ENCODE measurements at places on chromosomes 6 and 20.

GRCh38 chr6:148422085-148422484 is 79.4 kb downstream of the SASH1 start:
- DNase-seq: no peak

DNA sequence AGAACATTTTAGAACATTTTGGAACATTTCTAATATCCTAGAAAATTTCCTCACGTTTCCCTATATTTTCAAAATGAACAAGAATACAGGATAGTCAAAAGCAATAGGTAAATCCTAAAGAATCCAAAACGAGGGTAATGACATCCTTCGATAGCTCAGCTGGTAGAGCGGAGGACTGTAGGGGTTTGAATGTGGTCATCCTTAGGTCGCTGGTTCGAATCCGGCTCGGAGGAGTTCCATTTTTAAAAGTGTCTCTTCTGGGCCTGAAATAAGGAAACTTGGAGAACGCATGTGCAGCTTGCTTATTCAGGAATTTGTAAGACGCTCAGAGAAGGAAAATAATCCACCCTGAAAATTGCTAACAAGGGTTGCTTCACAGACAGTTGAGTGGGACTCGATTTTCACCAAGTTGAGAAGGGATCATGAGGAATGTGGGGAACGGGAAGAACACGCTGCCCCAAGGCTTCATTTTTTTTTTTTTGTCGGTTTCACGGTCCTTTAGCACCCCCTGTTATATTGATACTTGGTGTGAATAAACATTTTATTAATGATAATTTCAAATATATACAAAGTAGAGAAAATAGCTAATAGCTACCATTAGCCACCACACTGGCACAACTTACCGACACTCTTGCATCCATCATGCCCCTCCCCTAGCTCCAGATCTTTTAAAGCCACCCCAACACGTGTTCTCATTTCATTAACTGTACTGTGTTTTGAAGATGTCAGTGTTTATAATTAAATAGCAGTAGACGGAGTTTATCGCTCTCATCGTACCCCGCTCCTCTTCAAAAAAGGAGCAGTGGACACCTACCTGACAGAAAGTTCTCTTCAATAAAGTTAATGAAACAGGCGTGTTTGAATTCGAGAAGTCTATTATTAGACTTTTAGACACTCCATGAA is 1.8 kb upstream of the ABT1 start:
- DNase-seq: no peak

GRCh38 chr20:35820715-35821114 is 48.9 kb downstream of the PHF20 start:
- DNase-seq: no peak

DNA sequence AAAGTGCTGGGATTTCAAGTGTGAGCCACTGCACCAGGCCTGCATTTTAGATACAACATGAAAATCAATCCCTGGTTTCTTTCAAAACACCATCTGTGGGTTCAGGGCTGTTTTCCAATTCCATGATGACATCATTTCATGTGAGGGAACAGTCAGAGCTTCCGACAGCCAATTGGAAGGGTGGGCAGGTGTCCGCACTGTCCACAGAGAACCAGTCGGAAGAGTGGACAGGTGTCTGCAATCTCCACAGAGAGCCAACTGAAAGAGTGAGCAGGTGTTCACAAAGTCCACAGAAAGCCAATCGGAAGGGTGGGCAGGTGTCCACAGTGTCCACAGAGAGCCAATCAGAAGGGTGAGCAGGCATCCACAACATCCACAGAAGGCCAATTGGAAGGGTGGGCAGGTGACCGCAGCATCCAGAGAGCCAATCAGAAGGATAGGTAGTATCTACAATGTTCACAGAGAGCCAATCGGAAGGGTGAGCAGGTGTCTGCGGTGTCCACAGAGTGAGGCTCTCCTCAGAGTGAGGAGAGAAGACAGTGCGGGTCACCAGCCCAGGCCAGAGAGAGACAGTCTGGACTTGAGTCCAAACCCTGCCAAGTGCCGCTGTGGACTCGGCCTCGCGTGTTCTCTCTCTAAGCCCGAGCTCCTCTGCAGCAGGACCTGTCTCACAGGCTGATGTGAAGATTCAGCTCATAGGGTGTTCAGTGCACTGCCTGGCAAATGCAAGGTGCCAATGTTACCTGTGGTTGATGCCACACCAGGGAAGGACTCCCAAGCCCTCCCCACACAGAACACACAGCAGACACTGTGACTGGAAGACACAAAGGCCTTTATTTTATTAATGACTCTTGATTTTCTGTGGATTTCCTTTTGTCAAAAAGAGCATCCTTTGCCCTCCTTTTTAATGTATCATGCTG is 57.3 kb downstream of the DLL1 start:
- no peak for DNase-seq

DNA sequence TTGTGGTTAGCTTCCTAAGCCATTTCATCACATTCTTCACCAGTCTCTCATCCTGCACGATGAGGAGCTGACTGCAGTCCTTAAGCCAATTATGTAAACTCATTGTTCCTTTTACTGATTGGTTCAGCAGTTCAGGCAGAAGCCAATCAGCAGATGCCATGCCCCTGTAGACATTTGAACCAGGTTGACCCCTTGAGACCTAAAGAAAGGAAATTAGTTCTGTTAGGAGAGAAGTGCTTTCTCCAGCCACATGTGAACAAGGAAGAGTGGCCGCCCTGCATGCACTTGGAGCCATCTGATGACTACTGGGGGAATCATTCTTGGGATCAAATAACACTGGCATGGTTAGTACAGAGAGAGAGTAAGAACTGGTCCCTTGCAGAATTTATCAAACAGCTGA is 535.2 kb upstream of the ID4 start:
- DNase-seq: no peak

DNA sequence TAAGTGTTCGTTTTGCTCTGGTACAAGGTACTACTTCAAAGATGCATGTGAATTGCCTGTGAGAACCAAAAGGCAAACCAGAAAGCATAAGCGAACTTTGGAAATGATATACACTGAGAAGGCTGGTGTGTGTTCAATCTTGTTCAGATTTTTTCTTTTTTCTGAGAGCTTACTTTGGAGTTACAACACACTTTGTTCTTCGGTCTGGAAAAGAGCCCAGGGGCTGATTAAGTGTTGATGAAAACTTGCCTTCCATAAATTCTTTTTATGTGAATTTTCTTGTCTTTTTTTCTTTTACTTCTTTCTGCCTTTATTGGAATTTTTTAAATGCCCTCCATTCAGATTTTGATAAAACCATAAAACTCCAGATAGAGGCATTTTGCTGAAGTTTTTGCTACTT is 395.1 kb upstream of the SASH1 start:
- no peak for DNase-seq

DNA sequence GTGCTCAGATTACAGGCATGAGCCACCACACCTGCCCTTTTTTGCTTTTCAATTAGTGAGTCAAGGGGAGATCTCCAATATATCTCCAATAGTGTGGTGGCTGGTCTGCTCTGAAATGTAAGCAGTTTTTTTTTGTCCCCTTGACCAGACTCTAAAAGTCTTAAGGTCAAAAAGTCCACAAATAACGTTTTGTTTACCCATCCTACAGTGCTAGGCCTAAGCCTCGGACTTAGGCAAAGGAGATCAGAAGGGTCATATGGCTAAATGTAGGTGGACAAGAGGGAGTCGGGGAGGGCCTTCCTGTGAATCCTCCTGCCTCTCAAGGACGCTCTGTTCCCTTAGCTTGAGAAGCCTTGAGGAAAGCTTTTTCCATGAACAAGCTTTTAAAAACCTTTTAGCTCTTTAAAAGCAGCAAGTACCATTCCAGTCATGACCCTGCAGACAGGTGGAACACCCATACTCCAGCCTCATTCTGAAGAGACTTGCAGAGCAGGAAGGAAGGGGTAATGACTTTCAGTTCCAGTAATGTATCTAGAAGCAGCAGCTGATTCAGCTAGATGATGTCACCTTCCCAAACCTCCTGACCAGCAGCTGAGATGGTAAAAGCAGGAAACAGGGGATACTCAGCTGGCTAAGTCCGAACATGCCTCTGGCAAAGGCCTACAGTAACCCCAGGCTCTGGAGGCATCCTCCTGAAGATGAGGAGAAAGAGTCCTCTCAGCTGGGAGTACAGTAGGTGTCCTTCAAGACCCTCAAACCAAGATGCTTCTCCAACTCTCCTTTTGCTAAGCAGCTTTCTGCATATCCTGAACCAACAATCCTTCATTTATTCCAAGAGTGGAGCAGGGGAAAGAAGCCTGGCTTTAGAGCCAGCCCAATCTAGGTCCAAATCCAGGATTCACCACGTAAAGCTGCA is 23.6 kb downstream of the BCL2L1 start:
- peak; percentile 70 for DNase-seq

GRCh38 chr6:167684276-167685104 is 142.2 kb upstream of the AFDN start:
- DNase-seq: no peak

GRCh38 chr6:32885698-32886286 is 31.8 kb downstream of the PSMB9 start:
- DNase-seq: peak; percentile 86

DNA sequence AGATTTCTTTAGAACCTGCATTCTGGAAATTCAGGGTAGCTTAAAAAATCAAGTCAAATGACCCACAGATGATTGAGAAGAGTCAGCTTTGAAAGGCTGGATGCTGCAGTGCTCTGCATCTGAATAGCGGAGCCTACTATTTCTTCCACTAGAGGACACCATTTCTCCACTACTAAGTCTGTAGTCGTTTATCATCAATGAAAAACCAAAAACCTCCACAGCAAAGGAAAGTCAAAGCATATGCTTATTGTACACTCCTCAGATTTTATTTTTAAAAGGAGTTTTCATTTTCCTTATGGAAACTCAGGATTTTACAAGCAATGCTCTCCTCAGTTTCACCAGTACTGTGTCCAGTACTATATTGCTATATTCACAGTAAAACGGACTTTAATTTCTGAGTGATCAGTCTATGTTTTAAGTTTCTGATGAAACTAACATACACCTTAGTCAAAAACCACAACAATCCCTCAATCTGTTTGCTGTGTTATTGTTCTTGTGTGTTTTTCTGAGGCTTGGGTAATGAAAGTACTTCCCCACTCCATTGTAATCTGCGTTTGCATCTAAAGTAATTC is 50.5 kb upstream of the ENPP5 start:
- DNase-seq: peak; percentile 79

- no peak for DNase-seq
Measured at GRCh38 chr6:13038741-13039190, 289.6 kb downstream of the TBC1D7 start.

GRCh38 chr6:11462742-11463397 is 74.7 kb upstream of the TMEM170B start:
- DNase-seq: no peak

DNA sequence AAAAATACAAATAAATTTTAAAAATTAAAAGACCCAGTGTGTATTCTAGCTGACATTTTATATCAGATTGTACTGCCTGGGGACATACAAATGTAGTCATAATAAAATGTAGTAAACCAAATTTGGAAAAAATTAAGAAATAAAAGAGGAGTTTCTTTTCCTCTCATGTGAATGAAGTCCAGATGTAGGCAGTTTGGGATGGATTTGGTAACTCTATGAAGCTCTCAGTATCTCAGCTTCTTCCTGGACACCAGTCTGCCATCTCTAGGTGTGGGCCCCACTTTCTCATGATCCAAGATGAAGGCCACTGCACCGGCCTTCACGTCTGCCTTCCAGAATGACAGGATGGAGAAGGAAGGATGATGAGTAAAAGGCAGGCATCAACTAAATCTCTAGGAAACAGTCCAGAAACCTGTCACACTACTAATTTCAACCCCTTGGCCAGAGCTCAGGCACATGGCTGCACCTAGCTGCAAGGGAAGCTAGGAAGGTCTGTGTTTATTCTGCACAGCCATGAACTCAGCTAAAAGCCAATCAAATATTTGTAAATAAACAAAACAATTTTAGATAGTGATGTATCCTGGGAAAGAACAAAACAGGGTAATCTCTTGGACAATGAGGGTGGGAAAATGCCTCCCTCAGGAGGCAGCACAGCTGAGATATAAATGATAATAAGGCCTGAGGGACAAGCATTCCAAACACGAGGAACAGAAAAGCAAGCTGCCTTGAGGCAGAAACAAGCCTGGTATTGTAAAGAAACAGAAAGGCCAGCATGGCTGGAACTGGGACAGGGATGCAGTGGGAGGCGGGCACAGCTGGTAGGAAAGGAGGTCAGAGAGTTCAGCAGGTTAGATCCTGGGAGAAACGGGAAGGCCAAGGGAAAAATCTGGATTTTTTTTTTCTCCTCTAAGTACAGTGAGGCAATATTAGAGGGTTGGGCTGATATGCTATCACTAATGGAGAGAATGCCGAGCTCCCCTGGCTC is 88.5 kb upstream of the PTPN1 start:
- DNase-seq: no peak

- no peak for DNase-seq
Measured at GRCh38 chr20:45017857-45018256, 51.5 kb downstream of the STK4 start.

- no peak for DNase-seq
Measured at GRCh38 chr6:145621776-145622175, 113.5 kb downstream of the EPM2A start.

DNA sequence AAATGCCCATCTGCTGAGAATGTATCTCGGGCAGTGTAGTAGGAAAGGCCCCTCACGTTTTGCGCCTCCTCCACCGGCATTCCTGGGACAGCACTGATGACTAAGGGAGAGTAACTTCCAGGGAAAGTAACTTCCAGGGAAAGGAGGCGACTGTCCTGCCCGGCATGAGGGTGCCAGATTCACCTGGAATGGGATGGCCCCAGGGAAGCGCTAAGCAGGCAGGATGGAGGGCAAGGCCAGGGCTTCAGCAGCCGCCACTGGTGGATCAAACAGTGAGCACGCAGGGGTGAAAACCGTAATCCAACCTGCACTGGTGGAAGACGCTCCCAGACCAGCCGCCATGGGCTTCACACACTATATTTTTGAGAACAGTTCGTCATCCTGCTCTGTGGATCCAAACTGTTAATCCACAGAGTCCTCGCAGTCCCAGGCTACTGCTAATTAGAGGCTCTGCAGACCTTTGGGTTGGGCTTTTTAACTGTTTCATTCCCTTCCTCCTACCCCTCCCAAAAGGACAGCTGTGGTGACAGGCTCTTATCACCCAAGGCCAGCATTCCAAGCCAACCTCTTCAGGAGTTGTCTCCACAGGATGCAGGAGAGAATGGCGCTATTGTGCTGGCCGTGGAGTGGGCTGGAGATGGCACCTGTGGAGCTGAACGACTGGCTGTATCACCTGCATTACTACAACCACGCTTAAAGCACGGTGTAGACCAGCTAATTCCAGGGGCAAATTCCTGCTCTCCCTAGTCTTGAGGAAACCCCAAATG is 178.9 kb downstream of the DLL1 start:
- DNase-seq: no peak

DNA sequence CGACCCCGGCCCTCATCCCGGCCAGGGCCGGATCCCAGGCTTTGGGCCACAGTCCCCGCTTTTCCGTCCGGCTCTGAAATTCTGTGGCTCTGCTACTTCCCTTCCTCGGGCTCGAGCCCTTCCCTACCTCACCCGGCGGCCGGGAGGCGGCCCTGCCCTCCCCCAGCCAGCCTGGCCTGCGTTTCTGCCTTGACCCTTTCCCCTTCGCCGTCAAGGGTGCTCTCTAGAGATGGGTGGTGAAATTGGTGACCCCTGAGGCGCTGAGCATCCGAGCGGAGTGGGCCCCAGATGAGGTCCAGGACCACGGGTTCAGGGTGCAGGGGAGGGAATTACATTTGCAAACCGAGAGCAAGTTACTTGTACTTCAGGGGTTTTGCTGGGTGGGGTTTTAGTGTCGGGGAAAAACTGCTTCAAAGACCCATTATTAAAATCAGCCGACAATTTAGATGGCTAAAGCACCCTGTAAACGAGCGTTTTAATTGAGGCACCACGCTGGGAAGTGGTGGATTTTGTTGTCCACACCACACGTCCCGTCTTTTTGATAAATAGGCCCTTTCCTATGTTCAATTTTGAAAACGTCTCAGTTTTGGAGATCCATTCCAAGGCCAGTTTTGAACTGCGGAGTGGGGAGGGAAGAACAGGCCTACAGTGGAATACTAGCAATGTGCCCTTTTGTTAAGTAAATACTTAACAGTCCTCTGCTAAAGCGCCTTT is 9.9 kb downstream of the TFAP2A start:
- DNase-seq: no peak
